HepG2 (cell line): ENCODE measurements at places on chromosomes 13 and 19. TPM values are rescaled to one million over a fixed set of nuclear protein-coding genes. Genes with fewer than 3 reads are reported as not detected.

SPC24 gene
- 46.2 and 63.2 TPM in 2 replicates for total RNA-seq

NLRP5 gene
- not detected in 2 replicates for total RNA-seq

DNA sequence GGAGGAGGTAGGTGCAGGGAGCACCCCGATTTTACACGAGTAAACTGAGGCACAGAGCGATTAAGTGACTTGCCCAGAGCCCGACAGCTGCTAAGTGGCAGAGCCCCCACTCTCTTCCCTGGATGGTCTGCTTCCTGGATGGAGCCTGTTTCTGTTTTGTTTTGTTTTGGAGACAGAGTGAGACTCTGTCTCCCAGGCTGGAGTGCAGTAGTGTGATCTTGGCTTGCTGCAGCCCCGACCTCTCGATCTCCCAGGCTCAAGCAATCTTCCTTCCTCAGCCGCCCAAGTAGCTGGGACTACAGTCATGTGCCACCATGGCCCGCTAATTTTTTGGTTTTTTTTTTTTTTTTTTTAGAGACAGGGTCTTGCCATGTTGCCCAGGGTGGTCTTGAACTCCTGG, 17.3 kb downstream of the BICRA start:
- no peak for DNase-seq

GRCh38 chr13:82739881-82740280, 1142.4 kb downstream of the SLITRK1 start:
- DNase-seq, result no peak
